NB4 (cell line): ENCODE measurements at places on chromosomes 6 and 20.

DNA sequence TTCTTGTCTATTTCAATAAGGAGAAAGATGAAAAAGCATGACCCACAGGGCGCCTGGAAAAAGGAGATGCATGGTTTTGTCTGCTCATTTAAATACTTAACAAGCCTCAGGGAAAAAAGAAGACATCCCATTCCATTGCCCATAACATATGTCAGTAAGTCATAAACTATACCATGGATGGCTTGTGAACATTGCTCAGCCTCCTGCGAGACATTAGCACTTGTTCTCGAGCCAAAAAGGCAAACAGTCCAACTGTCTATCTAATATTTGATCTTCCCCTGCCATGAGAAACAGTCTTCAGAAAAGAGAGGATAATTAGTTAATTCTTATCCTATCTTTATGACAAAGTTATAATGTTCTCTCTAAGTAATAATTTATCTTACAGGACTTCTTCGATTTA, 527.4 kb downstream of the HACE1 start:
- DNase-seq, result no peak

DNA sequence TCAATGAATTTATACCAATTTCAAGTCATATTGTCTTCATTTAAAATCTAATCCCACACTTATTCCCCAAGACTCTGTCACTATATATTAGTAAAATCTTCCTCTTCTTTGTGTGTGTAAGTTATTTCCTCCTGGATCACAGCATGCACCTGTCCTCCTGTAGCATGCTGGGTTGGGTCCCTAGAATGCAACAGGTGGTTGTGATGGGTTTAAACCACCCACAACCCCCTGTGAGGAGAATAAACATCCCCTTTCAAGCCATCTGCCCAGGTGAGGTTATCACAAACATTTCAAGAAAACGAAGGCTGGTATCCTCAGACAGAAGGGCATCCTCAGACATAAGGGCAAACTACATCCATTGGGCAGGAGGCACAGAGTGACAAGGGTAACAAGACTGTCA, 26.4 kb downstream of the DZANK1 start:
- DNase-seq, result no peak

DNA sequence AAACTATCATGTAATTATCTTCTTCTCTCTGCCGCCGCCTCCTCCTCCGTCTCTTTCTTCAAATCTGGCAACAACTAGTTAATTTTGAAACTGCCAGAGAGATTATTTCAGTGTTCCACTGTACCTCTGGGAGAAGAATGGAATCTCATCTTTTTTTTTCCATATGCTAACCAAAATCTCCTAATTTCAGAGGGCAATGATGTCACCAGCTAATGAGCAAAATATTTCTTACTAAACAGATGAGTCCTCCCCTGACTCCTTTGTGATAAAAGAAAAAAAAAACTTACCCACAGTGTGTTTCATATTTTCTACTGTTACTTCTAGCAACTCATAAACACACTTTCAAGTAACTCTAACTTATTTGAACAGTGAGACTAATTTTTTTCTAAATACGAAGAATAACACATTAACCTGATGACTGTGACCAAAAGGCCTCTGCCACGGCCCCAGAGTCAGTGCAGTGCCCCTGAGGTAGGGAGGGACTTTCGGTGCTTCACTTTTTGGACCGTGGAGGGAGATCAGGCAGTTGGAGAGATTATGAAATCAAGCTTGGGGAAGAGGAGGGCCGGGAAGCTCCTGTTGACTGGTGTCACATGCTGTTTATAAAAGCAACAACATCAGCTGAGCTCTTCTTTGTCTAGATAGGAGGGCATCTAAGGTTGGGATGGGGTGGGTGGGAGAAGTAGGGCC, 159.6 kb downstream of the SASH1 start:
- no peak for DNase-seq

DNA sequence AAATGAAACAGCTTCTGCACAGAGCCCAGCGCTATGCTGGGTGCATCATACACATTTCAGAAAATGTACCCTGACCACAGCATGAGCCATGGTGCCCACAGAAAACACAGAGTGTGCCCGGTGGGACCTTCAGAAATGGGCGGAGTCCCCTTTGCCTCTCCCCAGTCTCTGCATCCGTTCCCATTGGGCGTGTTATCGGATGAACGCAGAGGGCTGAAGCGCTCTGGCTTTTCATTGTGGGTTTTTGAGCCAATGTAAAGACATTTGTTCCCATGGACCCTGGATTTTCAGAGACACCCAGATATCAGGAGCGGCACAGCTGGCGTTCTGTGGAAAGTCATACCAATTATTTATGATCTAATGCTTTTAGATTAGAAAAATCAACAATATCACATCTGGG, 99.8 kb downstream of the DACT2 start:
- no peak for DNase-seq

DNA sequence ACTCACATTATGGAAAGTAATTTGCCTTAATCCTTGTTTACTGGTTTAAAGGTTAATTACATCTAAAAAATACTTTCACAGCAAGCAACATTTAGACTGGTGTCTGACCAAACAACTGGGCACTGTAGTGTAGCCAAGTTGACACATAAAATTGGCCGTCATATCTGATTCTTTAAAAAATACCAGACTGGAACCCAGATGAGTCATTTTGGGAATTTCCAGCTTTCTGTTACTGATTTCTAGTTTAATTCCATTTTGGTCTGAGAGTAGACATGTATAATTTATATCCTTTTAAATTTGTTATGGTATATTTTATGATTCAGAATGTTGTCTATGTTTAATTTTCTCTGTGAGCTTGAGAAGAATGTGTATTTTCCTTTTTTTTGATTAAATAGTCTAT, 44.1 kb downstream of the SCP2D1 start:
- DNase-seq, result no peak

DNA sequence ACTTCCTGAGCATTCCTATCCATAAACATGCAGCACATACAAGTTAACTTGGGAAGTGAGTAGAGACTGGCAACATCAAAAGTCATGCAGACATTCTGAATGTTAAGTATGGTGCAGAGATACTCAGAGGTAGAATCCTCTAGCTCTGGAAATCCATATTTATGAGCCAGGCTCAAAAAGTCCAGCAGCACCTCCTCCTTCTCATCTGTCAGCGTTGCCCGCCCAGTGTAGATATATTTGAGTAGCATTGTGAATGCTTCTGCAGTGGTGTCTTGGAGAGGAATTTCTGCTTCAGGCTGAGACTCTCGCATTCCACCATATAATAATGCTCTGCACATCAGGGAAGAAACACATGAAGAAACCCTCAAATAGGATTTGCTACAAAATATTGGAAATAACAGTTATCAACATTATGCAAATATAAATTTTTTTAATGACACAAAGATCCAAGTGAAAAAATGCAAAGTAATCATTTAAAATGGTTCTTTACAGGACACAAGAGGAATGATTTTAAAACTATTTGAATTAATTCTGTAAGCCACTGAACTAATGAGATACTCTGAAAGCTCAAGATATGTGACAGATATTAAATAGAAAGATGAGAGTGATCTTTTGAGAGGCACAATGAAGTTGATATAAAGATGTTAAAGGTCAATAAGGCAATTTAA, 45.6 kb downstream of the BTBD9 start:
- no peak for DNase-seq

DNA sequence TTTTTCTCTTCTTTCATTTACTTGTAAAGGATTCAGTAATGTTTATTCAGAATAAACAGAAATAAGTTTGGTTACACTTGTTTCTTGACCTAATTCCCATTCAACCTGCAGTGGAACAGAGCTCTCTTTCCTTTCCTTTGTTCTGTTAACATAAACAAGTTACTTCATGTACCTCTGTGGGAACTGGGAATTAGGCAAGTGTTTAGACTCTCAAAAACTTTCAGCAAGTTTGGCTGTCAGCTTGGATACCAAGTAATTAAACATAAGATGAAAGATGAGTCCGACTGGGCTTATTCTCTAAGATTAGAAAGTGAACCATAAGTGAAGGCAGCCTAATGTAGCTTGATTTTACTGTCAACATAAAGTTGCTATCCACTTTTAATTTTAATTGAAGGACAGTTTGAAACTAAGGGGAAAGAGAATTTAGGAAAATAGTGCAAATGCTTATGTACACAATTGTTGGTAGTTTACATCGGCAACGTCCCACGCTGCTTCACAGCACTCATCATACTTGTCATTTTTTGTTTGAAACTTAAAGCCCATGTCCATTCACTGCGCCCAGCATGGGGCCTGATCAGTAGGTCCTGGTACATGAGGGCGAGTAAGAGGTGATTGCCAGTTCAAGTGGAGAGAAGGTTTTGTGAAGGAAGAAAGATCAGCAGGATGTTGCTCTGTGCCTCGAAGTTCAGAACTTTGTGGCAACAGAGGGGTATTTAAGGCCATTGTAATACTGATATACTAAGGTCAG, 113.0 kb downstream of the PLEKHG1 start:
- DNase-seq, result no peak

DNA sequence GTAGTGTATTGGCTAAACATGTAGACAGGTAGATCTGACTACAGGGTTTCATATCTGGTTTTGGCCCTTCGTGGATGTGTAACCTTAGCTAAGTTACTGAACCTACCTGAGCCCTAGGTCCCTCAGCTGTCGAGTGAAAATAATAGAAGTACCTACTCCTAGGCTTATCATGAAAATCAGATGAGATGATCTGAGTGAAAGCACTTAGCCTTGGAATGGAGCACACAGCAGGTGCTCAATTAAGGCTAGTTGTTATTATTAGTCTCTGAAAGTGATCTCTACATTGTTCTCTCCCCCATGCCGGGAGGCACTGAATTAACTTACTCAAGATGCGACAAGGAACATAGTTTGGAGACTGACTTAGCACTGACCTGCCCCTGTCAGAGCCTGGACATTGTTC, 174.7 kb upstream of the ZNF217 start:
- DNase-seq, result no peak

DNA sequence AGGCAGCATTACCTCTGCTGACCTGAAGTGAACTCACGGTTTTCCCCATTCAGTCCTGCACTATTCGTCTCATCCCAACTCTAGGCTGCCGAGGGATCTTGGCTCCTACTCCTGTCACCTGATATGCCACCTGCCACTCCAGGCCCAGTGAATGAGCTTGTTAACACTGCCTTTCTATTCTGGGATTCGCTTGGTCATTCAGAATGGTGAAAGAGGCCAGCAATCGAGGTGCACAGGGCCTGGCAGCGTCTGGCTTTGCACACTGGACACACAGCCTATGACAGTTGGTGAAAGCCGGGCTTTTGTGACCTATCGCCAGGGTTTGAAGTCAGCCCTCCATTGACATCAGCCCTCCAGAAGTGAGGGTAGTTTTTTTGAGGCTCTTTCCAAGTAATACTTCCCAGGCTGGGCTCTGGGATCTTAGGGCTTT, 59.3 kb upstream of the MYL9 start:
- DNase-seq, result no peak

DNA sequence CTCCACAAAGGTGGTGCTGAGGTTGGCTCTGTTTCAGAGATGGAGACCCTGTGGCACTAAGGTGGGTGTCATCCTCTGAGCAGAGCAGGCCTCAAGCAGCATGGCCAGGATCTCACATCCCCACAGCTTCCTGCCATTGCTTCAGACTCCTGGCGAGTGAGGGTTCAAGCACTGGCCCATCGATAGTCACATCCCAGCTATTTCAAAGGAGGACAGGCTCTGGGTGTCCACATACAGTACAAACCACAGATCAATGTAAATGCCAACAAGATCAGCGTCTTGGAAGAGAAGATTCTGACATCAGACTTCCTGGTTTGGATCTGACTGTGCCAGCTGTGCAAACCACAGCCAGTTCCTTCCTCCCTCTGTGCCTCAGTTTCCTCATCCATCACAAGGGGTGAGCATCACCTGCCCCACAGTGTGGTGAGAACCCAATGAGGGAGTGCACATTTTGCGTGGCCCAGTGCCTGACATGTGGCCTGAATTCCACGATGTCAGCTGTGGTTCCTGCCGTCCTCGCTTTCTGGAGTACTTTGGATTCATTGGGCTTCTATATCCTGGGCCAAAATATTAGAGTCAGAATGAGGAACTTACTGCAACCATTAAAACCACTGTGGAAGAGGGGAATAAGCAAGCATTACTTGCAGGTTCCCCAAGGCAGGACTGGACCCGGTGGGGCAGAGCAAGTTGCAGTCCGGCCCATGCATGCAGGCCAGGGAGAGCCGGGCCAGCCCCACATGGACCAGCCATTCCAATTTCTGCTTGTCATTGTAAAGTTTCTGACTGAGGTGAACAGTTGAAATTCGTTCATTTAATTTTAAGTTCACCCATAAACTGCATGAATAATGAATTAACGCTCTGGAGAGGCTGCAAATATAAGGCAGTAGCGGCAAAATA, 236.0 kb downstream of the TTLL2 start:
- DNase-seq, result no peak

DNA sequence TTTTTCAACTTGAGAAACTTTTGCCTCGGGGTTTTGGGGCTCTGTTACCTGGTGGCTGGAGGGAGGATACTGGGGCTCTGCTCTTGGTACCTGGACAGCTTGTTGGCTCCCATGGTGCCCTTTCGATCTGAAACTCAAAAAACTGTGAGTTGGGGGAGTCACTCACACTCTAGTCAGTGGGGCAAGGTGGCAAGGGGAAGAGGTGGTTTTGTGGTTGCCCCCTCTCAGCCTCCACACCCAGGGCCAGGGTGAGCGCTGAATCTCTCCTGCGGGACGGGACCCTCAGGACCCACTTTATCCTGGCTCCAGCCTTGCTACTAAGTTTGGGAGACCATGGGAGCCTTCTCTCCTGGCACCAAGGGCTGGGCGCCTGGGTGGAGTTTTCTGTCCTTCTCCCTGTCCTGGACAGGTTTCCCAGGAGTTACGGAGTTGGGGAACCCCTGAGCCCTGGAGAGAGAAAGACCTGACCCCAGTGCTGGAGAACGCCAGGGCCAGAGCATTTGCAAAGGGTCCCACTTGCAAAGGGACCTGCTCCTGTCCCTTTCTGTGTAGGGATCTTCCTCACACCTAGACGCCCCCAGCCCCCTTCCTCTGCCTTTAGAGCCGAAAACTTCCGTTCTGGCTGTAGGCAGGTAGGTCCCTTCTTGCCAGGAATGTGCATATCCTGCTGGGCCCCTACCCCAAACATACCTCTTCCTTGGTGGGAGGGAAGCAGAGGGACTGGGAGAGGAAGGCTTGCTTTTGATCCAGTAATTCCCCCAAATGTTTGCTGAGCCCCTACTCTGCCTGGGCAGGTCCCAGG, 2.9 kb downstream of the FOXP4 start:
- DNase-seq, result no peak

DNA sequence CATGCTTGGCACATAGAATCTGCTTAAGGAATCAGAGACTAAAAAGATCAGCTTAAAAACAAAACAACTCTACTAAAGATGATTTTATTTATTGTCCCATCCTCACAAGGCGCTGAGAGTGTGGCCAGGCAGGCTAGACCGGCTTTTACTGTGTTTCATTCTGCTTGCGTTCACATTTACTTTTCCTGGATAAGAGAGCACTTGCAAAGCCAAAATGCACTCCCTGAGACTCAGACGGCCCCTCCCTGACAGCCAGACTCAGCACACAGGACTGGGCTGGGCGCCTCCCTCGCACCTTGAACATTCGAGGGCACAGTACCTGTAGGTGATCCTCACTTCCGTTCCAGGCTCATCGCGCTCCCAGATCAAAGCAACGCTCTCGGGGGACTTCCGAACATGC, 10.2 kb downstream of the ACSS1 start:
- no peak for DNase-seq

DNA sequence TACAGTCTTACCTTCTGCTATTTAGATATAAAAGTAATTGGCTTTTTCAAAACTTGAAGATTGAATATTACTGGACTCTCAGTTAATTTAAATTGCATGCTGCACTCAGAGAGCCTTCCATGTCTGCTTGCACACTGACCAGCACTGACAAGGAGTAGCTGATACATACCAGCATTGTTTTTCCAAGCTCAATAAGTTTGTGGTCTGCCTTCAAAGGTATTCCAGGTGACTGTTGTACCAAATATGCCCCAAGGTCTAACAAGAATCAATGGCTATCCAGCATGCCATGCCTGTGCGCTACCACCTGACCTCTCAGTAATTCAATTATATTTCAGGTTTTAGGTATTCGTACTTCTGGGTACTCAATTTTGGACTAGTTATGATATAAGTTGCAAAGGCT, 30.0 kb downstream of the BEND6 start:
- DNase-seq, result no peak
